EL (cell line): ENCODE measurements at places on chromosomes 1 and 21.
A peak's percentile ranks its signal among the peaks of the same experiment; 100 is the strongest.

GRCh38 chr1:7373876-7374562 lies 397.1 kb upstream of the VAMP3 start:
- peak; percentile 14 for DNase-seq

DNA sequence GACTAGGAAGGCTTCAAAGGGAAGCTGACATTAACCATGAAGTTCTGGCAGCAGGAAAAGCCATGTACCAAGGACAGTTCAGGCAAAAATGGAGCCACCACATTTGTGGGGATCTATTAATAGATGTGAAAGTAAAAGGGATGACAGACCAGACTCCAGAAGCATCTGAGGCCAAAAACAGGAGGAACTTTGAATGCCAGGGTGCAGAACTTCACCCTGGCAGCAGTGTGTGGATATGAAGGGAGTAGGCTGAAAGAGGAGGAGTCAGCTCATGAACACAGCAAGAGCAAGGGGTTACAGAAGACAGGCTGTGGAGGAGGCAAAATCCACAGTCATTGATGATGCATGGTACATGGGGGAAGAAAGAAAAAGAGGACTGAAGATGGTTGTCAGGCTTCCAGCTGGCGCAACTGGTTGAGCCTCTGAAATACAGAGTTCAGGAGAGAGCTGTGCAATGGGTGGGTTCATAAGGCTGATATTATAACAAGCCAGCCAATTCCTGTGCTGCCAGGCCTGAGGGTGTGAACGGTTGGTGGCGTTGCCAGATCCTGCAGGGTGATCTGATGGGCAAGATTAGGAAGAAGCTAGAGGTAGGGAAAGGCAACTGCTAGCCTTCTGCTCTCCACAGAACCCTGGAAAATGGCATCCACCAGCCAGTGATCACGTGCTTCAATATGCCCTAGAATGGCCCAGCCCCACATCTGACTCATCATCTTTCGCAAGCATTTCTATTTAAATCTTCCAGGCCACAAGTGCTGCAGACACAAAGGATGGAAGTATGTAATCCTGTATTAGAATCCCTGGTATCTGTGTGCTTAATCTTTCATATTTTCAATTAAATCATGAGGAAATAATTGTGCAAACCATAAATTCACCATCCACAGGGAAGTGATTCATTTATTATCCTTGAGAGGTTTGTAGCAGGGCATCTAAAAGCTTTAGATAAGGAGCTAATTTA lies 81.9 kb downstream of the SLC25A24 start:
- peak; percentile 65 for DNase-seq

GRCh38 chr1:1721201-1721600 lies 3.0 kb downstream of the CDK11A start:
- no peak for DNase-seq

DNA sequence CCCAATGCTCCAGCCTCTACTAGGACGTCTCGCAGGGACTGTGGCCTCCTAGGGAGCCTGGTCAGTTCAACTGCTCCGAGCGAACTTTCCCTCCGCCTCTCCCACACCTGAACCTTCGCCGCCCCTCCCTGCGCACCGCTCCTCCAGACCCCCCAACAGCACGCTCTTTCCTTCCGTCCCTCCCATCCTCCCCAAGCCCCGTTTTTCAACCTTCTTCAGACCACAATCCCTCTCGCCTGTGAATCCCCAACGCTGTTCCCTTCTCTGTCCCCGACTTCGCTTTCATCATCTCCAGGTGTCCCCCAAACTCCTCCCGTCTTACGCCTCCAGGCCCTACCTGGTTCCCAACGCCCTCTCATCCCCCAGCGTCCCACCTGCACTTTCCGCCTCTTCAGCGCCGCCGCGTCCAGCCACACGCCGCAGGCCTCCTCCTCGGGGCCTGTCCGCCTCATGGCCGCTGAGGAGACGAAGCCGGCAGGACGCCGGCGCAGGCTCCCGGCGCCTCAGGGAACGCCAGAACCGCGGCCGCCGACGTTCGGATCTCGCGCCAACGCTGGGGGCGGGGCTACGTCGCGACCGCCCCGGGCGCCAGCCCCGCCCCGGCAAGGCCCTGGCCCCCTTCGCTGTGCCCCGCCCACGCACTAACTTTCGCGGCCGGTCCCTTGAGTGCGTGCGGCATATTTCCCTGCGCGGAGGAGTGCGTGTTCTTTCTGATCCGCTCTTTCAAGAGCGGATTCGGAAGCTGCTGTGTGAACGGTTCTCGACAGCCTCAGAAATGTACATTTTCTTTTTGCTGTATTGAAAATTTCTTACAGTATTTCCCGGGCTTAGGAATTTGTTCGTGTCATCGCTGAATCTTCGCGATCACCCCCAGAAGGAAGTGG lies at the start of gene AUNIP:
Gene AUNIP (minus strand): TSS at position 552 of the 884 bp plus-strand sequence. CDS start 100 bp downstream, at position 452.
- peak; percentile 91 for DNase-seq

DNA sequence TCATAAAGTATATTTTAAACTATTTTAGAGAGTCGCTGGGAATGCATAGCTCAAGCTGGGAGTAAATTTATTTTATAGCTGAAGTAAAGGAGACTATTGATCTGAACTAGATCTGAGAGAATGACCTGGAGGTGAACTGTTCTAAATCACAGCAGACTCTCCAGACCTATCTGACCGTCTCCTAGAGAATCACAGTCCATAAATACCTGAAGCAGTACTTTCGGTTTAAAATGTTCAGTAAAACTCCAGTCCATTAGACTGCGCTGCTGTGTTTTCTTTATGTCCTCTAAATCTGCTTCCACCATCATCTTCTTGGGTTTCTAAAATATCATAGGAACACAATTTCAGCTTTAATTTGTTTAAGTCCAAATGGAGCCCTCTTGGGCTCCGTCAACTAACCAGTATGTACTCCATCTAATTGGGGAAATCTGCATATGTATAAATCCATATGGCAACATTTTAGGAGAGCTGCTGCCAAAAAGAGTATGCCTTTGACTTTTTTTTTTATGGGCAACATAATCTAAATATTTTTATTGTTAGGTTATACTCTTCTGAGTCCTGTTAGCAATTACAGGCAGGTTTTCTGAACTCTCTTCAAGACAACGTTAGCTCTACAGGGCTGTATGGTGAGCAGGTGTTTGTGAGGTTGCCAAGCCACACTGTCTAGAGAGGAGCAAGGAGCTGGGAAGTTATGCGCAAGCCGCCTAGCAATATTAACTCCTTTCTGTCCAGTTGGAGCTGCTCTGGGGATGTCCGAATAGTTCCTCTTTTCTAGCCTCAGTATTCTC lies 111.2 kb downstream of the SPAG17 start:
- DNase-seq: no peak

- no peak for DNase-seq
Measured at GRCh38 chr21:43691086-43691795, 27.7 kb upstream of the PDXK start.

- DNase-seq: peak; percentile 1
Measured at GRCh38 chr1:237124856-237125462, 83.0 kb downstream of the RYR2 start.

- DNase-seq: no peak
Measured at GRCh38 chr1:28148880-28149195, 27.7 kb downstream of the PTAFR start.

GRCh38 chr1:32275424-32275823 lies 16.5 kb upstream of the HDAC1 start:
- no peak for DNase-seq

GRCh38 chr1:25971066-25971810 lies 26.6 kb downstream of the PAFAH2 start:
- no peak for DNase-seq

- DNase-seq: no peak
Measured at GRCh38 chr1:172540635-172541034, 7.7 kb downstream of the SUCO start.

GRCh38 chr1:39959651-39960333 lies 4.8 kb downstream of the MFSD2A start:
- DNase-seq: no peak

- no peak for DNase-seq
Measured at GRCh38 chr1:212633161-212633560, 24.6 kb downstream of the ATF3 start.

DNA sequence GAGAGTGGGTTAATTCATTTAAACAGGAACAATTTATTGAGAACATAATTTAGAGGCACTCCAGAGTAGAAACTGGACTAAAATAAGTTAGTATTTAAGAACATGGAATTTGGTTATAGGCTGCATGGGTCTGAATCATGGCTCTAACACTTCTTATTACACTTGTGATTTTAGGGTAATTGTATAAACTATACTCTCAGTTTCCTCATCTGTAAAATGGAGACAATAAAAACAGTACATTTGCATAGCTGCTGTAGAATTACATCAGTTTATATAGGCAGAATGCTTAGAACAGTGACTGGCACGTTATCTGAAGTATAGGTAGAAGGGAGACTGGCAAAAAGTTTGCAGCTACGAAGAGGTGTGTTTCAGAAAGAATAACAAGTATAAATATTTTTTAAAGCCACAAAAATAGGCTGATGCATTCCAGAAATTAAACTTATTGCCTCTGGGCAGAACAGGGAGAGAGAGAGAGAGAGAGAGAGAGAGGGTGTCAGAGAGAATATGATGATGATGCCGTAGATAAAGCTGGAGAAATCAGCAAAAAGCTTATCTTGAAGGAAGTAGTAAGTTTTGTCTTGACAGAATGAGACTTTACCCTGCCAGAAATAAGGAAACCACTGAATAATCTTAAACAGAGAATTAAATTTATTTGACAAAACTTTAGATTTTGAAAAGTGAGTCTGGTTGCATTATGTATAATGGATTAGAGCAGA lies 8.1 kb upstream of the OR6K3 start:
- no peak for DNase-seq

- no peak for DNase-seq
Measured at GRCh38 chr1:168845140-168845539, 116.1 kb upstream of the DPT start.

- DNase-seq: no peak
Measured at GRCh38 chr1:226420897-226421296, 13.0 kb upstream of the PARP1 start.

DNA sequence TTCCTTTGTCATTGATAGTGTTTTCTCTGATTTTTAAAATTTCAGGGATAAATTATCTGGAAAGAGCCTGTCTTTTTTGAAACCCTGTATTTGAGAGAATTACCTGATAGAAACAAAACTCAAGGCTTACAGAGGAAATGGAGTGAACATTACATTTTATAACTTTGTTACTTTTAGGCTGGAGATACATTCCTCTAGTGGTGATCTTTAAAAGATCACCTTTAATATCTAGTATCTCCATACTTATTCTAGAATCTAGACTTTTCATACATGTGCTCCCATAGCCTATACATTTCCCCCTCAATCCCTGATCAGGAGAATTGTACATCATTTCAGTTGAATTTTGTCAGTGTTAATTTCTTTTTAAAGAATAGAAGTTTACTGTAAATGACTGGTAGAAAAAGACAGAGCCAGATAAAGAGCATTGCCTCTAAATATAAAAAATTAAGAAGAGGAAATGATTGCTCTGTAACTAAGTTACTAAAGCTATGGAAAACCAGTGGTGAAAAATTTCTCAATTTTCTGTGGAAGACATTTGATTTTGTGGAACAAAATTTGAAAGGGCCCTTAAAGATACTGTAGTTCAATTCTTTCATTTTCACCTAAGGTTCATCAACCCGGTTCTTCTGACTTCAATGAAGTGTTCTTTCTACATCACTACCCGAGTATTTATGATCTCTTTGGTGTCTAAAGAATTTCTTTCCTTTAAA lies 33.7 kb downstream of the RASAL2 start:
- no peak for DNase-seq

- DNase-seq: peak; percentile 94
Measured at GRCh38 chr1:156746728-156747631, 4.5 kb downstream of the HDGF start.

GRCh38 chr1:231885209-231885854 lies 258.7 kb downstream of the DISC1 start:
- peak; percentile 76 for DNase-seq

GRCh38 chr1:86866665-86867064 lies 47.3 kb downstream of the SELENOF start:
- peak; percentile 63 for DNase-seq

DNA sequence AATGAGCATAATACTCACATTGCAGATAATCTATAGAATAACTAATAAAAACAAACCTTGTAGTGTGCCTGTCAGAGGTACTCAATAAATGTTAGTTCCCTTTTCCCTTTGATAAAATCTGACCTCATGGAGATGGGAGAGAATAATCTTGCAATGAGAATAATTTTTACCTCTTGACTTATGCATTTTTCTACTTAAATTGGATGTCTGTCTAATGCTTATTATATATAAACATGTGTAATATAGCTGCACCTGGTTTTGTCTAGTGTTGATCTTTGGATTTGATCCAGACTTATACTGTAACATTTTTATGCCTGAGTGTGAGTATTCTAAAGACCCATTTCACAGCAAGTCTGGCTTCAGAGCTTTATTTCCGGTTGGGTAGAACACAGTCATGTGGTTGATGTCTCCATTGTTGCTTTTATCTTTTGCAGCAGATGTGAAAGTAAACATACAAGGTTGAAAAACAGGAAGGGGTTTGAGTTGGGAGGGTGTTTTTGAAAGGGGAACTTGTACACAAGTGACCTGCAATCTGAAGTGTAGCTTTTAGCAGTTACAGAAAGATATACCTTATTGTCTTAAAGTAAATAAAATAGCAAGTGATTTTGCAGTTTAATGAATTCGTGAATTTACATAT lies 12.4 kb downstream of the EPB41 start:
- no peak for DNase-seq

DNA sequence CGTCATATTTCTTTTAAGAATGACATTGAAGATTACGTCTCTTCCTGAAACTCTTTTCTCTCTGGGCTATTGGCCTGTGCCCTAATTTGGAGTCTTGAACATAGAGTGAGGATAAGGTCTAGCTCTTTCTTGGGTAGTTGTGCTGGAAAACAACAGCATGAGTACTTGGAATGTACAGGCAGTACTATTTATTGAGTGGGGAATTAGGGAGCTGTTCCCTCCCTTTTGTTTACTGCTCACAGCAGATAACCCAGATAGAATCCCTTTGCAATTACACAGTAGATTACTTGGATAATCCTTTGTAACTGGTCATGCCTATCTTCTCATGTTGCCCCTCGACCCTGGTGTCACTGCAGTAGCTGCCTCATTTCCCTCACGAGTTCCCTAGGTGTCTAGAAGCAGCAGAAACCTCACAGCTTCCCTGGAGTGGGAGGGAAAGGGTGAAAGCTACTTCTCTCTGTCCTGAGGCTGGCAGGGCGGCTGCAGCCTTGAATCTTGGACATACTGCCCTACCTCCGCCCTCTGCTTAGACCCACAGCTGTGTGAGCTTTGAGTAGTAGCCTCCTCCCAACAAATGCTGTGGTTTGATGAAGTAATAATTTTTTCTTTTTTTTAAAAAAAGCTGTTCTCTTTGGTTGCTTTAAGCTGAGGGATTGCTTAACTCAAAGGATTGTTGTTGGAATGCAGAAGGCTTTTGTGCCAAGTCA lies 70.6 kb downstream of the FGGY start:
- peak; percentile 86 for DNase-seq
